ENCODE measurements at places on chromosomes 11 and 22.

GRCh38 chr11:9344061-9344680, 29.8 kb upstream of the TMEM41B start:
- no peak for DNase-seq

DNA sequence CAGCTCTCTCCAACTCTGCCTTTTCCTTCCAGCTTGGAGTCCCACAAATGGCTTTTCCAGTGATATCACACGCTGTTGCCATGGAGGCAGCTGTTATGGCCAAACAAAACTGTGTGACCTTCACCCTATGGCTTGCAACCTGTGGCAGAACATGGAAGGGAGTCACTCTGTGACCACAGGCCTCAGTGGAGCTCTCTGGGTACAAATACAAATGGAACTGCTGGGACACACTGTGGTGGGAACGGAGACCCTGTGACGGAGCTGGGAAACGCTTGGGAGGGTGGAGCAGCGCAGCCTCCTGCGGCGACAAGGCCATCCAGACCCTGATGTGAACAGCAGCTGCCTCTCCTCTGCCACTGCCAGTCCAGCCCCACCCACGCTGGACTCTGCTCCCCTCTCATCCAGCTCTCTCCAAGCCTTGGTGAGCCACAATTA, 162.5 kb downstream of the ETS1 start:
- DNase-seq, result no peak

GRCh38 chr11:64324692-64325469, 7.0 kb downstream of the PRDX5 start:
- DNase-seq, result no peak

- DNase-seq, result no peak
Measured at GRCh38 chr11:123111465-123111864, 49.5 kb upstream of the HSPA8 start.

DNA sequence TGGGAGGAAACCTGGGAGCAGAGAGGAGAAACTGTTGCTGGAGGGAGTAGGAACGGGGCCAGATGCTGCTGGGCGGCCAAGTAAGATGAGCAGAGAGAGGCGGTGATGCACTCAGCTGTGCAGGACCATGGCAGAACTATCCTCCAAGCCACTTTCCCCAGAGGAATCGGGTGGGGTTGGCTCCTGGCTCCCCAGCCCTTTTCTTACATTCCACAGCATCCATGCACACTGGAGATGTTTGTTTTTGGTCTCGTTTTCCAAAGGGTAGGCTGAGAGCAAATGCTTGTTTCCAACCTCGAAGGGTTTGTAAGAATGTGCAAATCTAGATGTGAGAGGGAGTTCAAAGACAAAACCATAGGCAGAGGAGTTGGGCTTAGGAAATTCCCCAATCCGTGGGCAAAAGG, 73.2 kb downstream of the DBX1 start:
- no peak for DNase-seq

DNA sequence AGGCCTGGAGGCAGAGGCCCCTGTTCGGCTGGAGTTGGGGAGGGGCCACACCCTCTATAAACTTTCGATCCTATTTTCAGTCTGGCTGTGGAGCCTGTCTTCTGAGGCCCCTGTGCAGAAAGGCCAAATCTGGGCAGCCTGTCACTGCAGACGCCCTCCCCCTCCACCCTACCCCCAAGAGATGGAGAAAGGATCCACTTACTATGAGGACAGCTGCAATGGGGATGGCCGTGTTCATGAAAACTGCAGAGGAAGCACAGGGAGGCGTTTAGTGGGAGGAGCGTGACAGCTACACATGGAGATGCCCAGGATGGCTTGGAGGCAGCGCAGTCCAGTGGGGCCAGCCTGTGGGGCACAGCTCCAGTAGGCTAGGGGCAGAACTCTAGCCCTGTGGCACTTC, 43.5 kb upstream of the KCNJ11 start:
- DNase-seq, result no peak

Data from stimulated activated CD4-positive, alpha-beta T cell treated with anti-CD3 and anti-CD28 coated beads, Interleukin-4, amount 100 ng/mL, for 1 hour (primary cell).